Esophagus squamous epithelium (tissue), 5 donors: ENCODE measurements at places on chromosomes 2 and 18.

- DNase-seq: no peak
These were observed 297.0 kb upstream of the GULP1 start for GRCh38 chr2:187994464-187995331.

- no peak for DNase-seq
These were observed 335.5 kb downstream of the CLIP4 start for GRCh38 chr2:29450596-29451222.

DNA sequence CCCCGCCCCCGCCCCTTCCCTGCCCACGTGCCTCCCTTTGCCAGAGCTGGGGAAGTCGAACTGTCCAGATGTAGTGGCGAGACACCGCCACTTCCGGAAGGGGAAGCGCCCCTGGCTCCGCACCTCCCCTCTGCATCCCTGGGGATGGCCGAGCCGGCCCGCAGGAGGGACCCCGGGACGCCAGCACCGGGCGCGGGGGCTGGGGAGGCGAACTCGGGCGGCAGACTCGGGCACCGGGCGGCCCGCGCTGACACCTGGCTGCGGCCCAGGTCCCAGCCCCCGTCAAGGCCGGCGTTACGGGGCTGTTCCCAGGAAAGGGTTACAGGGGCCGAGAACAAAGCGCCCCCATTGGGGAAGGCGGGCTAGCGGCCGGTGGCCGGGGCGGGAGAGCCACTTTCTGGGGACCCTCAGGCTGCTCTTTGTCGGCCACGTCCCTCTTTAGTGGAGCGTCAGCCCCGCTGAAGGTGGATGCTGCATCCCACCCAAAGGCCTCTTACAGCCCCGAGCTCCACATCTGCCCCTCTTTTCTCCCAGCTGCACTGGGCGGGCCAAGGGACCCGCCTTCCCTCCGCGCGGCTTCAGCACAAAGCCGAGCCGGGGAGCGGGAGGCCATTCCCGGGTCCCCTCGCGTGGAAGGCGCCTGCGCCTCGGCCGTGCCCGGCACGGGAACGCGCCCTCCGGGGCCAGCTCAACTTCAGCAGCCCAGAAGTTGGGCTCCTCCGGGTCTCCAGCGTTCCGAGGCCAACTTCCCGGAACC, 1.3 kb downstream of the SDC1 start:
- no peak for DNase-seq

GRCh38 chr2:239934571-239935171, 90.5 kb downstream of the NDUFA10 start:
- DNase-seq: no peak

- no peak for DNase-seq
These were observed 55.9 kb upstream of the NARS1 start for GRCh38 chr18:57677262-57678211.

GRCh38 chr2:199940373-199940772, 14.9 kb downstream of the TYW5 start:
- no peak for DNase-seq

DNA sequence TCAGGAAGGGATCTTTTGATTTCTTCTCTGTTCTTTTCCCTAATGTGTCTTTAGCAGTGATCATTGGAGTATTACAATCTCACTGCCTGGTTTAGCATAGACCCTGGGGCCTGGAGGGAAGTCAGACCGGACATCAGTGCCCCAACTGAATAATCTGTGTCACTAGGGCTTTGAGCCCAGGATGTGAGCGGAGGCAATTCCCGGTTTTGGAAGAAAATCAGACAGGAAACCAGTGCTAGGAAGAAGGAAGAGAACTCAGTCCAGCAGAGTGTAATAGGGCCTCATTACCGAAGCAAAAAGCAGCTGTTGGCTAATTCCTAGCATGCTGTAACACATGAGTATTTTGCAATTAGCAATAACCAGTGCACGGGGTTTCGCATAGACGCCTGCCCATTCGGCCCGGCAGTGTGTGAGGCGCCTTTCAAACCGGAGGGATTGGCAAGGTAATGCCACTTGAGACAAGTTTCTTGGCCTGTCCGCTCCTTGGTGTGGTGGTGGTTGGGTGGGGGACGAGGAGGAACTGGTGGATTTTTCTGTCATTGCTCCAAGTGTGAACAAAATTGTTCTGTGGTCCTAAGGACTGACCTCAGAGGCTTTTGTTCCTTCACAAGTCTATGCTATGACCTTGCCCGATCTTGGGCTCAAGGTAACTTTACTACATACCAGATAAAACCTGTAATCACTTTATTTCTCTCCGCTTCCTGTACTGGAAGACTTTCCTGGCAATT, 2.8 kb downstream of the FOSL2 start:
- DNase-seq: no peak

GRCh38 chr18:3088449-3088848, 75.5 kb upstream of the LPIN2 start:
- no peak for DNase-seq

GRCh38 chr18:79567481-79568147, 112.0 kb upstream of the CTDP1 start:
- DNase-seq: no peak

DNA sequence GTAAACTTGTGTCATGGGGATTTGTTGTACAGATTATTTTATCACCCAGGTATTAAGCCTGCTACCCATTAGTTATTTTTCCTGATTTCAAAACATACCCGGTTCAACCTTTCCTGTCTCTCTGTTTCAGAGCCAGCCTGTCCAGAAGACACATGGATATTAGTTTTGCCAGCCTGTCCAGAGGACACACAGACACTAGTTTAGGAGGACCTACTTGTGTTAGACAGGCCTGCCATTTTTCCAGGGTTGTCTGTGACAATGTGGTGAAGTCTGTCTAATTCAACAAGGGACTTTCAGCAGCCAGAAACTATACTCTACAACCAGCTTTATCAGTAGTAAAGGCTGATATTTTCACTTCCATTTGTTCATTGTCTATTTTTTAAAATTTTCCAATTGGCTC, 56.1 kb upstream of the DCC start:
- DNase-seq: no peak

GRCh38 chr2:180046776-180047175, 39.7 kb upstream of the CWC22 start:
- DNase-seq: no peak

DNA sequence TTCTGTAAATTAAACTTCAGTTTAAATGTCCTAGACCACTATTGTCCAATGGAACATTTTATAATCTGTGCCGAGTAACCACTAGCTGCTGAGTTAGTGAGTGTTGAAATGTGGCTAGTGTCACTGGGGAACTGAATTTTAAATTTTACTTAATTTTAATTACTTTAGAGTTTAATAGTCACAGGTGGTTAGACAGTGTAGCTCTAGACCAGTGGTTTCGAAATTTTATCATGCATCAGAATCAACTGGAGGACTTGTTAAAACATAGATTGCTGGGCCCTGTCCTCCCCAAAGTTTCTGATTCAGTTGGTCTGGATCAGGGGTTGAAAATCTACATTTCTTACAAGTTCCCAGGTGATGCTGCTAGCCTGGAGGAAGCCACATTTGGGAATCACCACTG, 110.4 kb downstream of the FMNL2 start:
- DNase-seq: no peak

GRCh38 chr18:58882686-58883085, 18.0 kb downstream of the ZNF532 start:
- DNase-seq: no peak

- DNase-seq: no peak
These were observed 61.2 kb upstream of the CUL3 start for GRCh38 chr2:224646242-224646846.

- DNase-seq: no peak
These were observed 147.7 kb upstream of the APCDD1 start for GRCh38 chr18:10306779-10307178.

DNA sequence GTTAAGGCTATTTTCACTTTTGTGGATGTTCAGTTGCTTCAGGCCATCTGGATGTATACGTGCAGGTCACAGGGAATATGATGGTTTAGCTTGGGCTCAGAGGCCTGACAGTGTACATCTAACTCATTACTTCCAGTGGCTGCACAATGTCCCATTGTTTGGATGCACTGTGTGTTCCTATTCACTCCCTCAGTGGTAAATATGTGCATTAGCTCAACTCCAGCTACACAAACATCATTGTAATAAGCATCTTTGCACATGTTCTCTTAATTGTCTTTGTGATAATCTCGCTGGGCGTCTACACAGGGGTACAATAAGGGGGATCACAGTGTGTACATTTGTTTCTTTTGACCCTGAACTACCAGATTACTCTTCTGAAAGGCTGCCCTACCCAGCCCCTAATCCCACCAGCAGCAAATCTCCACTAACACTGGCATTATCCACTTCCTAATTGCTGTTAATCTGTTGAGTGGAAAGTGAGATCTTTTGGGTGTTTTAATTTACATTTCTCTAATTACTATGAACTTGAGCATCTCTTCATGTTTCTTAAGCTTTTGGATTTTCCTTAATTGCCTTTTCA, 56.1 kb upstream of the POLE4 start:
- no peak for DNase-seq

- no peak for DNase-seq
These were observed 53.9 kb downstream of the DYNC1I2 start for GRCh38 chr2:171741189-171741588.

GRCh38 chr2:173881886-173882285, 83.3 kb downstream of the SP3 start:
- DNase-seq: no peak

GRCh38 chr2:151544449-151544848, 134.7 kb downstream of the RIF1 start:
- DNase-seq: no peak

- DNase-seq: no peak
These were observed 168.7 kb downstream of the GLI2 start for GRCh38 chr2:120904379-120904778.

DNA sequence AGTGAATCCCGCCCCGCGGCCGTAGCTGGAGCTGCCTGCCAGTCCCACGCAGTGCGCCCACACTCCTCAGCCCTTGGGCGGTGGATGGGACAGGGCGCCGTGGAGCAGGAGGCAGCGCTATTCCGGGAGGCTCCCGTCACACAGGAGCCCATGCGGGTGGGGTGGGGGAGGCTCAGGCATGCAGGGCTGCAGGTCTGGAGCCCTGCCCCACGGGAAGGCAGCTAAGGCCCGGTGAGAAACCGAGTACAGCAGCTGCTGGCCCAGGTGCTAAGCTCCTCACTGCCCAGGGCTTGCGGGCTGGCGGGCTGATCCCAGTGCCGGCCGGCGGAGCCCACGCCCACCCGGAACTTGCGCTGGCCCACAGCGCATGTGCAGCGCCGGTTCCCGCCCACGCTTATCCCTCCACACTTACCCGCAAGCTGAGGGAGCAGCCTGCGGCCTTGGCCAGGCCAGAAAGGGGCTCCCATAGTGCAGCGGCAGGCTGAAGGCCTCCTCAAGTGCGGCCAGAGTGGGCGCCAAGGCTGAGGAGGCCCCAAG, 1152.8 kb upstream of the CELF4 start:
- no peak for DNase-seq

GRCh38 chr2:234558642-234559041, 61.8 kb upstream of the ARL4C start:
- DNase-seq: no peak

GRCh38 chr2:11858883-11859282, 112.5 kb downstream of the LPIN1 start:
- DNase-seq: no peak

- no peak for DNase-seq
These were observed 66.5 kb downstream of the CAB39 start for GRCh38 chr2:230779126-230779525.

GRCh38 chr2:5698134-5698533, 6.0 kb downstream of the SOX11 start:
- DNase-seq: no peak

DNA sequence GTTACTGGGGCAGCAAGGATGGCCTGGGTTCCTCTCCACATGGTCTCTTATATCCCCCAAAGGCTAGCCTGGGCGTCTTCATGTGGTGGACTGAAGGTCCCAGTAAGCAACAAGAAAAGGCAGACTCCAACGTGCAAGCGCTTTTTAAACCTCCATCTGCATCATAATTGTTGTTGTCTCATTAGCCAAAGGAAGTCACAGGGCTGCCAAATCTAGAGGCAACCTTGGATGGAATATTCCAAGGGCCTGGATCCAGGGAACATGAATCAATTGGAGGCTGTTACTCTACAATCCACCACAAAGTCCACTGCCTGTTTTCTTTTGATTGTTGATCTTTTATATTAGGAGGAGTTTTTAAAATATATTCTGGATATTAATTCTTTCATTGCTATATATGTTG, 118.8 kb downstream of the SH3RF3 start:
- no peak for DNase-seq

DNA sequence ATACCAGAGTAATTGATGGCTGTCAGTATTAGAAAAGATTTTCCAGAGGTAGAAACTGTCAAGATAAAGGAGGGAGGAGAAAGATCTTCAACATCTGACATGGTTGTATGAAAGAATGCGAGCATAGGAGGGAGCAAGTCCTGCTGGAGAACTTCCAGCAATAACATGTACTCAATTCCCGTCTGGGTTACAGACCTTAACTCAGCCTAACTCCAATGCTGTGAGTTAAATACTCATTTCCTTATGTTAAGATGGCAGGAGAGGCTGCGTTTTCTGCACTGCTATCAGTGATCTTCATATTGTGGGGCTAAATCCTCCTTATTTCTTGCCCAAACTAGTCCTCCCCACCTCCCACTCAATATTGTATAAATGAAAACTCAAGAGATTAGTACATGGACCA, 6.7 kb upstream of the CERS6 start:
- no peak for DNase-seq

DNA sequence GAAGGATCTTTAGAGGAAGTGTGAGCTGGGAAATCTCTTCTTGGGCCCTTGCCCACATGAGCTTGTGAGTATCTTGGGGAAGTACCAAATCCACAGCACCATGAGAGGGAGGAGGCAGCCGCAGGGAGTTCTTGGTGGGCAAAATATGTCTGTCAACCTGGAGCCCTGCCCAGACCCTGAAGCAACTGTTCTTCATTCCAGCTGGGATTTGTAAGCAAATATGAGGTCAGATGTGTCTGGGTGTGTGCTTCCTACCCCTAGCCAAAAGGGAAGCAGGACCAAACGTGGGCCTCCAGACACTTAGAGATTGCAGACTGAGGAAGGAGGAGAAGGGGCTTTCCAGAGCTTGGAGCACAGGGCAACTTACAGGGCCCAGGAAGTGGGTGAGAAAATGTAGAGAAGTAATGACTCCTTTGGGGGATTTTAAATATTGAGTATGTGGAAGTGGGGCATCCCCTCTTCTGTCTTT, 41.9 kb downstream of the TMEM247 start:
- no peak for DNase-seq

DNA sequence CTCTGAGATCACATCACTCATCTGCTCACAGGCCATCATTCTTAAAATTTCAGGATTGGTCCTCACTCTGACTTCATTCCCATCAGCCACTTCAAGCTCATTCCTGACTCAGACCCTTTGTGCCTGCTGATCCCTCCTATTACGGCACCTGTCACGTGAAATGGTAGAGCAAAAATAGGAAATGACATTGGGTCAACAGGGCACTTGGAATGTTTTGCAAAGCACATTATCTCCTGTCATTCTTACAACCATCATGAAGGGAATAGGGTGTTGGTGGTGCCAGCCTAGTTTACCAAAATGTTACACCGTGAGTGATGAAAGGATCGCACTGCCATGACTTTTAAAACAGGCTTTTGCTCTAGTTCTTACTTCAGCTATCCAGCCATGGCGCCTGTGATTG, 61.1 kb downstream of the EIF5B start:
- DNase-seq: no peak
